Hepatocyte (in vitro differentiated cells): ENCODE measurements at places on chromosomes 5 and 9.

GRCh38 chr5:646396-647201, 34.5 kb downstream of the CEP72 start:
- DNase-seq, result no peak

DNA sequence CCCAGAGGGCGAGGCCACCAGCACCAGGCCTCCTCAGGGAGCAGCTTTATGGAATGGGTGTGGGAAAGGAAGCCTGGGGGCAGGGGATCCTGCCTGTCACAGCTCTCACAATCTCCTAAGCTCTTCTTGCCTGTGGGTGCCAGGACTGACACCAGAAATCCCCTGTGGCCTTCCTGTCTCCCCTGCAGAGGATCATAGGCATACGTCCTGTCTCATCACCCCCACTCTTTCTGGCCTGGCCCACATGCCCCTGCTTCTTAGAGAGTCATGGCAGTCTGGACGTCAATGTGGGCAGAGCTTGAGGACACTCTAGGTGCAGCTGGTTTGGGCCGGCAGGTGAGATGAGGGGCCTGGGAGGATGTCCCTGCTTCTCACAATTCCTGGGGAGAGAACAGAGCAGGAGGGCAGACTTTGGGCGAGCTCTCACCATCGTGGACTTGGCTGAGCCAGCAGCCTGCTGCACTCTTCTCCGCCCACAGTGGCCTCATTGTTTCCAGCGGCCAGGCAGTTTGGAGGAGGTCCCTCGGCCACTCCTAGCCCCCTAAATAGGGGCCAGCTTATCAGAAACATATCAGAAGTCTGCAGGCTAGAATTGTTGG, 67.3 kb upstream of the ZFR start:
- DNase-seq, result no peak

DNA sequence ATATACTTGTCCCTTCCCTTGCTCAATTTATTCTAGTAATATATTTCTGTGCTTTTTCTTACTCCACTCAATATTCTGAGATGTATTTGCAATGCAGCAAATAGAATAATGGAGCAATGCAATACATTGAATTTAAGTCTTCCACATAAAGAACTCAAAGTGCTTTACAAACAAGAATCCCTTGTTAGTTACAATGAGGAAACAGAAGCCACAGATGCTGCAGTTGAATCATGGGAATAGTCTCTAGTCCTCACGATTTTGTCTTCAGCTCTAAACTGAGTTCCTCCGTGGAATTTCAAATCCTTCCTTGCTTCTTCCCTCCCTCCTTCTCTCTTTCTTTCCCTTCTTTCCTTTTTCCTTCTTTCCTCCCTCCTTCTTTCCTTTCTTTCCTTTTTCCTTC, 12.5 kb upstream of the TAS2R1 start:
- no peak for DNase-seq

DNA sequence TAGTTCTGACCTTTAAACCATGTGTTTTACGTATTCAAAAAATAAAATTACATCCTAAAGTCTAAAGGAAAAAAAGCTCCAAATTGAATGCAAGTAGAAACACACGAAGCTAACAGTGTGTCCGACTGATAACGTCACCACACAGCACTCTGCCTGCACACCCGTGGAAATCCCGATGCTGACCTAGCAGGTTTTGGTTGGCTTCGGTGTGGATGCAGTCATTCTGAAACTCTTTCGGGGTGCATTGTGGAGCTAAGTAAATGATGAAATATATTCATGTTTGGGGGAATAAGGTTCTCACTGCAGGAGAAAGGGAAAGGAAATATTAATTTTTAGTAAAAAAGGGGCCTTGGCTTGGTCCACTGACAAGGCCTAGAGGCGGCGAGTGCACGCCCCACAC, 2.0 kb downstream of the RASGEF1C start:
- DNase-seq, result no peak

DNA sequence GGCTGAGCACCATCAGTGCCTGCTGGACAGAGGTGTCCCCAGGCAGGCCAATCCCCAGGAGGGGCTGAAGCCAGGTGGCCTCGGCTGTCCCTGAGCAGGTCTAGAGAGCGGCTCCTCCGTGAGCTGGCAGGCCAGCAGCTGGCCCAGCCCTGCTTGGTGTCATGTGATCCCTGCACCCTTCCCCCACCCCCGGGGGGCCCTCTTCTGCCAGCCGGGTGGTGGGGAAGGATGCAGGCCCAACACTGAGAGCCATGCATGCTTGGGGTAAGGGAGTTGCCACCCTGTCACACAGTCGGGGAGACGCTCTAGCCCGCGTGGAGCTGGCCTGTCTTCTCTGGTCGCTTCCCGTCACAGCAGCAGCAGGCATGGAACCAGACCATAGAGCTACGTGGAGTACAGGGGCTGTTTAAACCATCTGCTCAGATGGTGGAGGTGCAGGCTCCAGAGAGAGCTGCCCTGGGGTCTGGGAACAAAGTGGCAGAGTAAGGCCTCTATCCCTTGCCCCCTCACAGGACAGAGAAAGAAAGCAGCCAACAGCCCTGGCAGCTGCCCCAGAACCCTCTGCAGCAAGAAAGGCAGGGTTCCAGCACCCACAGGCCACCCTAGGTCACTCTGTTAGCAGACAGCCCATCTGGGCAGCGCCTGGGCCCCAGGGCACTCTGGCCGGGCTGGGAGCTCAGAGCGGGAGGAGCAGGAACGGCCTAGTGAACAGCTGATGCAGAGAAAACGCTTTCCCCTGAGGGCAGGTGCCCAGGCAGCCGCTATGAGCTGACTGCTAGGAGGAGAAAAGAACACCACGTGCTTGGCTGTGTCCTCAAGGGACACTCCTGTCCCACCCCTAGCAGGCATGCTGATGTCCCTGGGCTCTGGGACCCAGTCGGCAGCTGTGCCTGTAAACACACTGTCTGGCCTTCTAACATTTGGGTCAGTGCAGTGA, 6.8 kb downstream of the RALGDS start:
- DNase-seq, result peak; percentile 68
